ENCODE measurements at places on chromosomes 11 and 22.

GRCh38 chr22:44245438-44245837 is 64.7 kb downstream of the PARVG start:
- no peak for DNase-seq

DNA sequence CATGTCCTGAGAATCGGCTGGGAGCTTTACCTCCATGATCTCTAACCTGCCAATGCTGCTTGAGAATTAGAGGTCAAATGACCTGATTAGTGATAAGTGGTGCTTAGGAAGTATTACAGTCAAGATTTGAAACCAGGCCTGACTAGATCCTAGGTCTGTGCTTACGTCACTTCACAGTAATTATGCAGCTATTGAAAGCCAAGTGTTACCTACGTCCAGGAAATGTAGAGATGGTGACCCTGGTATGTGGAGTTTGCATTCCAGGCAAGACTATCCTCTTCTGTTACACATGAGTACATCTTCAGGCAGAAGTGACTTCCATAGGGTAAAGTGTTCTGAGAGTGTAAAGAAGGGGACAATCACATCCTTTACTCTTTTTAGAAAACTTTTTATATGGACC is 530.4 kb upstream of the TENM4 start:
- DNase-seq = no peak

DNA sequence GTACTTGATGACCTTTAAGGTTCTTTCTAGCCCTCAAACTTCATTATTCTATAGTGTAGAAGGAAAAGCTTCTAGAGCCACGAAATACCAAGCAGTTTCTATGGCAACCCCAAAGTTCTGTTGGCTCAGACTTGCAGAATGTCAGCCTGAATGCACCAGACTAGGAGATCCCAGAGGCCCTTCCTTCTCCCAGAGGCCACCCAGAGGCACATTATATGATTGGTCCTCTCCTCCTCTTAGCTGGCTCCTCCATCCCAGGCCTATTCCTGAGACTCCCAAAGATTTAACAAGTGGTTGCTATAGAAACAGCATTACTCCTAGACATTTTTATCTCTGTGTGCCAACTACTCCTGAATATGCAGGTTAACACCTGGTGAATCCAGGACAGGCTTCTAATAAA is 69.2 kb upstream of the CCDC90B start:
- no peak for DNase-seq

- DNase-seq = no peak
Measured at GRCh38 chr11:8767466-8768142, 85.0 kb downstream of the RPL27A start.

GRCh38 chr11:67435727-67436458 is 1.6 kb downstream of the PTPRCAP start:
- DNase-seq = no peak

- DNase-seq = peak; percentile 61
Measured at GRCh38 chr11:36296884-36297543, 926 bp downstream of the PRR5L start.

DNA sequence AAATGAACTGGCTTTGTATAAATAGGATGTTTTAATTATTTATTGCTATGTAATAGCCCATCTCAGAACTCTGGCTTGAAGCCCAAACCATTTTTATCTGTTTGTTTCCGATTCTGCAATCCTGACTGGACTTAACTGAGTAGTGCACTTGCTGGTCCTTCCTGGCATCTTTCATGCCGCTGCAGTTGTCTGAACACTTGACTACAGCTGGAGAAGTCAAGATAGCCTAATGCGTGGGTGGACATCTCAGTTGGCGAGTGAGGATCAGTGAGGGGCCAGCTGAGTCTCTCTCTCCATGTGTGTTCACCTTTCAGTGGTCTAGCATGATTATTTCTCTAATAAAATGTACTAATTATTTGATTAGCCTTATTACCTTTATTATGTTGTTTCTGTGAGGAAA is 105.8 kb downstream of the PRMT3 start:
- no peak for DNase-seq

DNA sequence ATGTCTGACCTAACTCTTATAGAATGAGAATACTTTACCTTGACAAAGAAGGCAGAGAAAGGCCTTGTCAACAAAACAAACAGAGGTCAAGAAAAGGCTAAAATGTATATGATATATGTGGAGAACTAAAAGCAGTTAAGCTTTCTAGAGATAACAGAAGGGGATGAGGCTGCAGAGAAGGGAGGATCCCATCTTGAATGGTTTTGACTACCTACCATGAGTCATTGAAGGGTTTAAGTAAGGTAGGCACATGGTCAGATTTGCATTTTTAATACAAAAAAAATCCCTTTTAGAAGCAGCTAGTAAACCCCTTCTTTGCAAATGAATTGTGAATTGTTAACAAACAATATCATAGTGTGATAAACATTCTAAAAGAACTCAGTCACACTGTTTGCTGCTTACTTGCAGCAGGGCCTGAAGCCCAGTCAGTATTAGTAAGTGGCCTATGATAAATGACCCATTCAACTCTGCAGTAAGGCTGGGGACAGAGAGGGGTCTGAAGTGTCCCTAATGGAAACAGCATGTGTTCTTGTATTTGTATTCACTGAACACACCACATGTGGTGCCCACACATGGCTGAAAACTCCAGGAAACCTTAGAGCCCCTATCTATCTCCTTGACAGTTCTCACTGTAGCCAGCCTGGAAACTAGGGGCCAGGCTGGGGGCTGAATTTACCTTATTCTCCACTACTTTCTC is 328.8 kb upstream of the PITPNB start:
- no peak for DNase-seq

- DNase-seq = peak; percentile 16
Measured at GRCh38 chr11:118933486-118933885, 7.8 kb upstream of the BCL9L start.
